ENCODE measurements at places on chromosomes 5 and 9. TPM values are rescaled to one million over a fixed set of nuclear protein-coding genes. Genes with fewer than 3 reads are reported as not detected.

The PTCD2 gene
- 12.4 TPM for total RNA-seq

The CAMK2A gene
- total RNA-seq, result 0.94 TPM

The C9orf50 gene
- not detected for total RNA-seq

The CDO1 gene
- not detected for total RNA-seq

The PAPPA gene
- 26.2 TPM for total RNA-seq

The RICTOR gene
- total RNA-seq, result 10.3 TPM

The FBP2 gene
- not detected for total RNA-seq
